ENCODE measurements at places on chromosomes 1 and 21. TPM values are rescaled to one million over a fixed set of nuclear protein-coding genes. Genes with fewer than 3 reads are reported as not detected.

The AK2 gene
- total RNA-seq: 298 TPM

- no peak for DNase-seq
Measured at GRCh38 chr1:218775501-218776021, 398.1 kb upstream of the LYPLAL1 start.

The LCE2B gene
- not detected for total RNA-seq

GRCh38 chr1:153856763-153857162 lies 66.0 kb downstream of the GATAD2B start:
- no peak for DNase-seq

GRCh38 chr1:1079408-1080121 lies 5.5 kb upstream of the RNF223 start:
- DNase-seq: no peak

GRCh38 chr1:42325014-42325402 lies 10.0 kb downstream of the FOXJ3 start:
- no peak for DNase-seq

The RAB13 gene
- 1.3 TPM for total RNA-seq

DNA sequence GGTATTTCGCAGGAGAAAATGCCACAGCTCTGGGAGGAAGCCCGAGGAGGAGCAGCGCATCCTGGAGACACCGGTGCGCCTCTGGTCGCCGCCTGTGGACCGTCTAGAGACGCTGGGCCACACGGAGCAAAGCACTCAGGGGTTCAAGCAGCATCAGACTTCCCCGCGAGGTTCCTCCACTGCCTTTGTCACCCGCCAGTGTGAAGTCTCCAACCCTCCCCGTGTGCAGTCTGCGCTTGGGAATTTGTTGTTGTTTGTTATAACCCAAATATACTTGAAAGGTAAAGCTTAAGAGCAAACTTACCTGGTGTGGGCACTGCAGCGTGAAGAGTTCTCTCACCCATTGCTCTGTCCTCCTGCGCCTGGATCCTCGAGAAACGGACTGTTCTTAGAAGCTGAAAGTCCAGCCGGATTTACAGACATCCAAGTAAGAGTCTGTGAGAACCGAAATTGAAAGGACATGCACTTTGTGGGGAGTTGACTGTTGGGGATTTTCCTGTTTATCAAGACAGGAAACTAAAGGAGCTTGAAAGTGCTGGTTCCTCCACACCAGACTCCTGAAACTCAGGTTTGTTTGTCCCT lies at the start of gene GBP4:
TSS of gene GBP4 (minus strand) at position 452 of the 582 bp plus-strand sequence. CDS start at position 344, 108 bp downstream.
- no peak for DNase-seq

- no peak for DNase-seq
Measured at GRCh38 chr1:77342745-77343144, 60.9 kb downstream of the AK5 start.

DNA sequence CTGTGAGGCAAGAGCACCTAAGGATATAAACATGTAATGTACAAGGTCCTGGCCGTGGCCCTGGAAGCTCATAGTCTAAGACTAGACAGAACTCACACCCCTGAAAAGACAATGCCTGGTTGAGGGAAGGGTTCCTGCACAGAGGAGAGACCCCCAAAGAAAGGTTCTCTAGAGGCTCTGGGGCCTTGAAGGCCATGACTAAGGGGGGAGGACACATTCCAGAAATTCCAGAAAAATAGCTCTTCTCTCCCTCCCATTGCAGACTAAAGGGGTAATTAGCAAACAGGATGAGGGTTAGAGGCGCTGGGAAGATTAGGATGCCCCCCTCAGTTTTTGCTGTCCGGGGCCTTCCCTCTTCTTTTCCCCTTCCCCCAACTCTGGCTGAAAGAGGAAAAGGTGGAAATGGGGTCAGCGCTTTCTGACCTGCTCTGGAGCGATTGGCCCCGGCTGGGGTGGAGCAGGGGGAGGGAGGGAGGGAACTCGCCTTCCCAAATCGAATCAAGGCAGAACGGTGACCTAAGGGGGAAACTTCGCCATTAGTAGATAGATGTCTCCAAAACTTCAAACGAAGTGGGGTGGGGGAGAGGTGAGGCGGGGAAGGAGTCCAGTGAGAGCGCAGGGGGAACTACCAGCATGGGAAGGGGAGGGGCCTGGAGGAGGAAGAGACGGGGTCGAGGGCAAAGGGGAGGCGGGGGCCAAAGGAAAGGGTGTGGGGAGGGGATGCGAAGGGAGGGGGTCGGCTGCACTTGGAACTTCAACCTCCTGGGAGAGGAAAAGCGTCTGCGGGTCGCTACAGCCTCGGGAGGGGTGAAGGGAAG lies 11.8 kb downstream of the PAX7 start:
- no peak for DNase-seq

- DNase-seq: no peak
Measured at GRCh38 chr1:31926853-31927660, 11.1 kb downstream of the PTP4A2 start.

GRCh38 chr1:235093696-235094592 lies 34.7 kb downstream of the TOMM20 start:
- DNase-seq: peak; percentile 82

The SLAMF1 gene
- 0.72 TPM for total RNA-seq

The DTL gene
- 61.4 TPM for total RNA-seq

DNA sequence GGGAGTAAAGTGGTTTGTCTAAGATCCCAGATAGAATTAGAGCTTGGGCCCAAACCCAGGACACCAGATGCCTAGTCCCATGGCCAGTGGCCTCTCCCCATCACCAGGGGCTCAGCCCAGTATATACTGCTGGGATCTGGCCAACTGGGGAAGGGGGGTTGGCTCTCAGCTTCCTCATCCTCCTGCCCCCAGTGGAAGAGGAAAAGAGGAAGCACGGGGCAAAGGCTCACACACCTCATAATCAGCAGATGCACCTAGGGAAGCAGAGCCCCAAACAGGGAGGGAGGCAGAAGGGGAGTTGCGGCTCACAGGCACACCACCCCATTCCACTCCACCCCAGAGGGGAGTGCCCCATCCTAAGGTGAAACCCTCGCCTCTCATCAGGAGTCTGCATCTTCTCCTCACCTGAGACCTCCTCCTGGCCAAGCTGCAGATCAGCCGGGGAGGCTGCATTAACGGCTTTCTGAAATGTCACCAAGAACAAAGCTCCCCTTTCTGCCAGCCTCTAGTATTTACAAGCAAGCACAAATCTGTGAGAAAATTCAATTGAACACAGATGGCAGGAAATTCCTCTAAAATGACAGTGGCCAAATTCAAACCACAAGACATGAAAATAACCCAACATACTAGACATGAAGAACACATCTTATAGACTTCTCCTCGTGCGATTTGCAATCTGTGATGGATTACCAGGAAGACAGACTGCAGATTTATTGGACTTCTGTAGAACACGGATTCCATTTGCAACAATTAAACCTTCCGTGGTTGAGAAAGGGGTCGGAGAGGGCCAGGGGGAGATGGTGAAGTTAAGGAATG lies 82.8 kb downstream of the GLIS1 start:
- DNase-seq: no peak

Data from OCI-LY7 (cell line).